Hepatocyte (in vitro differentiated cells): ENCODE measurements at places on chromosomes 3 and 15. TPM values are rescaled to one million over a fixed set of nuclear protein-coding genes. Genes with fewer than 3 reads are reported as not detected.

The MRAS gene
- total RNA-seq: 13.2 and 17.9 TPM in 2 replicates

The MME gene
- 223 and 250 TPM in 2 replicates for total RNA-seq

The RBMS3 gene
- 31.4 and 37.1 TPM in 2 replicates for total RNA-seq

The TMC3 gene
- 0.12 and 0.43 TPM in 2 replicates for total RNA-seq

The MESP1 gene
- 0.48 and 0.50 TPM in 2 replicates for total RNA-seq

The GPR171 gene
- total RNA-seq: not detected in 2 replicates

The RPS27L gene
- 97.3 and 134 TPM in 2 replicates for total RNA-seq

The RTP1 gene
- not detected in 2 replicates for total RNA-seq

The ROBO2 gene
- 13.0 and 14.3 TPM in 2 replicates for total RNA-seq

The SV2B gene
- 0.56 and 2.2 TPM in 2 replicates for total RNA-seq

The CCDC54 gene
- not detected in 2 replicates for total RNA-seq

GRCh38 chr3:129595544-129596193 is 10.8 kb downstream of the PLXND1 start:
- no peaks in the 10 kb centered on the region for H3K27me3 ChIP-seq
- no peaks in the 10 kb centered on the region for H3K36me3 ChIP-seq
- peaks cover 62% of the 10 kb centered on the region for H3K4me1 ChIP-seq
- no peak overlapping the region for H3K4me3 ChIP-seq
- H3K27ac ChIP-seq: peak overlapping the region; percentile 88

GRCh38 chr3:29887451-29887850 is 606.6 kb downstream of the RBMS3 start:
- no peak overlapping the region for H3K4me3 ChIP-seq
- H3K27ac ChIP-seq: no peak overlapping the region
- DNase-seq: no peak
- peaks cover 8% of the 10 kb centered on the region for H3K4me1 ChIP-seq
- H3K27me3 ChIP-seq: no peaks in the 10 kb centered on the region

GRCh38 chr3:55571913-55572312 is 84.8 kb upstream of the WNT5A start:
- no peaks in the 10 kb centered on the region for H3K27me3 ChIP-seq
- H3K4me1 ChIP-seq: peaks cover 19% of the 10 kb centered on the region
- H3K36me3 ChIP-seq: no peaks in the 10 kb centered on the region
- H3K4me3 ChIP-seq: no peak overlapping the region
- peak; percentile 69 for DNase-seq

DNA sequence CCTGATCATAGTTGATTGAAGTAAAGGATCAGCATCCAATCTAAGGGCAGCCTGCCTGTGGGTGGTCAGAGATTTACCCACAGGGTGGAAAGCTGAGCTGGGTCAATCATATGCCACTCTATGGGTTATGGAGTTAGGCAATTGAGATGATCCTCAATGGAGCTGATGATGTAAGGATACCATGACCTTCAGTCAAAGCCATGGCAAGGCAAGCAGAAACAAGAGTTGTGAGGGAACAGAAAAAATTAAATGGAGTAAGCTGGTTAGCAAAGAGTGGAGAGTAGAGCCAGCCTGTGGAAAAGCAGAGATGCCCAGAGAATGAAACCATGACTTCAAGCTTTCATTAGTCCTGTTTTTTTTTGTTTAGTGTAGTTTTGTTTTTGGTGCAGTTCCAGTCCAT is 5.7 kb upstream of the IQGAP1 start:
- no peaks in the 10 kb centered on the region for H3K36me3 ChIP-seq
- no peak for DNase-seq
- no peaks in the 10 kb centered on the region for H3K27me3 ChIP-seq
- no peak overlapping the region for H3K27ac ChIP-seq
- no peaks in the 10 kb centered on the region for H3K4me1 ChIP-seq

DNA sequence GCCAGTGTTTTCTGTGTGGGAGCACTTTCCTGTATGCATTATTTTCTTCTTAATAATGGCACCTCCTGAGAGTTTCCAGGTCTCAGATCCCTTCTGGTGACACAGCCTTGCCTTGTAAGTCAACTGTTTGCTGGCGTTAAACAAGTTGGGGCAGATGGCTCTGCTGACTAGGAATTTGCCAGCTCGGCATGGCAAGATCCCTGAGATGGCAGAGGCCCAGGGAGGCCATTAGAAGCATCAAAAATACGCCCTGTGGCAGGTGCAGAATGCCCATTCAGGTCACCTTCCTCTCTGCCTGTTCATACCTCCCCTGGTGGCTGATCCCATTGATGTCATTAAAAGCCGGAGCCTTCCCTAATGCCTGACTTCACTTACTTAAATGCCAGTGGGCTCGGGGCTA is 320.9 kb upstream of the CTDSPL start:
- no peak overlapping the region for H3K4me3 ChIP-seq
- DNase-seq: no peak
- no peaks in the 10 kb centered on the region for H3K27me3 ChIP-seq
- no peak overlapping the region for H3K27ac ChIP-seq
- H3K4me1 ChIP-seq: no peaks in the 10 kb centered on the region

- H3K36me3 ChIP-seq: no peaks in the 10 kb centered on the region
- DNase-seq: peak; percentile 54
- no peaks in the 10 kb centered on the region for H3K4me1 ChIP-seq
- H3K4me3 ChIP-seq: no peak overlapping the region
Observed at GRCh38 chr3:195815169-195815771, 3.5 kb upstream of the MUC4 start.

GRCh38 chr15:55401786-55402246 is 6.3 kb downstream of the CCPG1 start:
- no peaks in the 10 kb centered on the region for H3K36me3 ChIP-seq
- no peaks in the 10 kb centered on the region for H3K27me3 ChIP-seq
- DNase-seq: no peak
- H3K27ac ChIP-seq: no peak overlapping the region
- H3K4me3 ChIP-seq: no peak overlapping the region

- DNase-seq: no peak
- no peak overlapping the region for H3K4me3 ChIP-seq
- H3K4me1 ChIP-seq: no peaks in the 10 kb centered on the region
- H3K27me3 ChIP-seq: no peaks in the 10 kb centered on the region
- no peak overlapping the region for H3K27ac ChIP-seq
Observed at GRCh38 chr3:9784965-9785364, 7.3 kb downstream of the TADA3 start.

DNA sequence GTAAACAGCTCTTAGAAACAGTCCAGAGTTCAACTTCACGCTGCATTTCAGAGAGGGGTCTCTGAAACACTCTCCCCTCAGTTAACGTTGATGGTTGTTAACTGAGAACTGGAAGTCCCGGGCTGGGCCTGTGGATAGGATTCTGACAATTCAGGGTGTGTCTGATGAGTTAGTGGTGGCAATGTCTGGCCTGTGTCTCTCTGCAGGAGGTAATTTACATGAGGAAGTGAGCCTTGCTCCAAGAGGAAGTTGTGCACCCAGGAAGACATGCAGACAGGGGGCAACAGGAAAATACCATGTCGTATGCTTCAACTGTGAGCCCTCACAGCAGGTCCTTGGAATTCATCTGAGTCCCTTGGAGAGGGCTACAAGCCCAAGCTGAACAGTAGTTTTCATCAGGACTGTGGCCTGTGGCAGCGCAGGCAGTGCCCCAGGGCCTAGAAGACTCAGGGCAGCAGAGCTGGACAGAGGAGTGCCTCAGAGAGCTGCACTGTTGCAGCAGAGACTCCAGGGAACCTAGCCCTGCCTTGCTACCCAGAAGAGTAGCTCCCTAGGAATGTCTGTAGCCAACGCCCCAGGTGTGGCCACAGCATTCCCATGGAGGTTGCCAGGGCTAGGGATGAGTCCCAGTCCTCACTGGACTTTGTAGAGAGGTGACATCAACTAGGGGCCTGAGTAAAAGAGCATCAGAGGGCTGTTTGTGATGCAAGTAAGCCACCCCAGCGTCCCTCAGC is 104.6 kb upstream of the SELENOK start:
- no peak overlapping the region for H3K27ac ChIP-seq
- no peaks in the 10 kb centered on the region for H3K36me3 ChIP-seq
- H3K4me3 ChIP-seq: no peak overlapping the region
- no peak for DNase-seq
- H3K4me1 ChIP-seq: no peaks in the 10 kb centered on the region
- peaks cover 3% of the 10 kb centered on the region for H3K27me3 ChIP-seq

DNA sequence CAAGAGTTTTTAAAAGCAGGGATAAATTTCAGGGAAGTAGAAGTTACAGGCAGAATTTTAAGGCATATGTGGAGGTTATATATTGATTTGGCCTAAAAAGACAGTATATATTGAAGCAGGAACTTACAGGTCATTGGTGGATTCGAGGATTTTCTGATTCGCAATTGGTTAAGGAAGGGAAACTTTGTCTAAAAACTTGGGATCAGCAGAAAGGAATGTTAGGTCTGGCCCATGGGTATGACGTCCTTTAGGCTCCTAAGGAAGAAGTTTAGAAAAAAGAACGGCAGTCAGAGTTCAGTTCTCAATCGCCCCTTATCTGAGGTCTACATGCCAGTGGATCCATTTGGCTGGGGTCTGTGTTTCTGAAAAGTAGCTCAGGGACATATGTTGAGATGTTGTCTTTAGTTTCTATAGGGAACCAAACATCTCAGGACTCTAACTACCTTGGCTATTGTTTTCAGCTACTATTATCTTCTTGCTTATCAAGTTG is 33.2 kb upstream of the ACP3 start:
- no peak overlapping the region for H3K4me3 ChIP-seq
- no peak for DNase-seq
- no peaks in the 10 kb centered on the region for H3K27me3 ChIP-seq

DNA sequence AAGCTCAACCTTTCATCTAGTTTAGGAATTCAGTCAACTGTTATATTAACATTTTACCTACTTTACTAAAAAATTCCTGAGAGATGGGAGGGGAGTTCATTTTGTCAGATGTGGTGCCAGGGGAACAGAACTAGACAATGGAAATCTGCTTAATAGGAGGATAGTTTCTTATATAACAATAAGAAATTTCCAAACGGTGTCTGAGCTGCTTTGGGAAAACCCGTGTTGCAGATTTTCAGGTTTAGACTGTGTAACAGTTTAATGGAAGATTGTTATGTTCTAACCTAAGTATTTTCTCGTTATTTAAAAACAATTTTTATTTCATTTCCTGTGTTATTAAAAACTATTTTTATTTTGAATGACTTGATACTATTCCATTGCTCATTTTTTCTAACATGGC is 19.3 kb downstream of the IQGAP1 start:
- H3K36me3 ChIP-seq: no peaks in the 10 kb centered on the region
- H3K4me3 ChIP-seq: no peak overlapping the region
- no peaks in the 10 kb centered on the region for H3K27me3 ChIP-seq

GRCh38 chr3:149004622-149005021 is 13.3 kb downstream of the GYG1 start:
- H3K4me3 ChIP-seq: no peak overlapping the region
- H3K36me3 ChIP-seq: no peaks in the 10 kb centered on the region

- peaks cover 70% of the 10 kb centered on the region for H3K4me1 ChIP-seq
- no peaks in the 10 kb centered on the region for H3K36me3 ChIP-seq
- no peak for DNase-seq
- H3K27ac ChIP-seq: peak overlapping the region; percentile 61
- H3K4me3 ChIP-seq: no peak overlapping the region
Observed at GRCh38 chr15:85026304-85027032, 44.8 kb downstream of the PDE8A start.

DNA sequence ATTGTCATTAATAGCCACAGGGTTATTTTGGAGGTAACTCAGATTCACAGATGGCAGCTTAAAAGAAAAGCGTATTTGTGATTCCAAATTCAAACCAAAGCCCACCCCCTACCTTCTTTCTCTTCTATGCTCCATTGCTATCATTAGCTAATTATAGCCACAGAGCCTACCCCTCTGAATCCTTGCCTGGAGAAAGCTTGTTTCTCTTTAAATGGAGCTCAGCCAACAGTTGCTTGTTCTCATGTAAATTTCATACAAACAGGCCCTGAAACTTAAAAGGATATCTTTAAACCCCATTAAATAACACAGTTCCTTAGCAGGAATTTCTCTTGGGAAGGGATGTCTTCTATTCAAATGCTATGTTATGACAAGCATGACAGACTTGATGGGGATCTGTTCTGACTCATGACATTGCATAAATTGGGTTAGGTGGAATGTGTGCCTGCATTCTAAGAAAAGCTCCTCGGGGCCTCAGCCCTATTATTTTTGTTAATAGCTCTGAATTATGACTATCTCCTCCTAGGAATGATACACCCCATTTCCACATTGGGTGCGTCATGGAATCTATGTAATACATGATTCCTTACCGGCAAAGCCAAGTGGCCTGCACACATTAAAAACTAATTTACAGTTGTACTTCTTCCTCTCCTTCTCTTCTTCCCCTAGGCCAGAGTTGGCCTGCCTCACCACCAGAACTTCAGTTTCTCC is 265.8 kb downstream of the TAFA4 start:
- peak; percentile 28 for DNase-seq
- peaks cover 4% of the 10 kb centered on the region for H3K4me1 ChIP-seq
- peak overlapping the region; percentile 73 for H3K27ac ChIP-seq
- no peaks in the 10 kb centered on the region for H3K36me3 ChIP-seq
- no peaks in the 10 kb centered on the region for H3K27me3 ChIP-seq

GRCh38 chr3:123725652-123726400 is 141.0 kb upstream of the HACD2 start:
- H3K36me3 ChIP-seq: no peaks in the 10 kb centered on the region
- H3K27me3 ChIP-seq: no peaks in the 10 kb centered on the region
- DNase-seq: no peak
- H3K27ac ChIP-seq: no peak overlapping the region
- no peaks in the 10 kb centered on the region for H3K4me1 ChIP-seq

- no peaks in the 10 kb centered on the region for H3K27me3 ChIP-seq
- peak; percentile 67 for DNase-seq
- no peak overlapping the region for H3K4me3 ChIP-seq
- H3K27ac ChIP-seq: peak overlapping the region; percentile 94
- H3K4me1 ChIP-seq: peaks cover 40% of the 10 kb centered on the region
Observed at GRCh38 chr3:194277104-194277785, 73.9 kb downstream of the CPN2 start.

DNA sequence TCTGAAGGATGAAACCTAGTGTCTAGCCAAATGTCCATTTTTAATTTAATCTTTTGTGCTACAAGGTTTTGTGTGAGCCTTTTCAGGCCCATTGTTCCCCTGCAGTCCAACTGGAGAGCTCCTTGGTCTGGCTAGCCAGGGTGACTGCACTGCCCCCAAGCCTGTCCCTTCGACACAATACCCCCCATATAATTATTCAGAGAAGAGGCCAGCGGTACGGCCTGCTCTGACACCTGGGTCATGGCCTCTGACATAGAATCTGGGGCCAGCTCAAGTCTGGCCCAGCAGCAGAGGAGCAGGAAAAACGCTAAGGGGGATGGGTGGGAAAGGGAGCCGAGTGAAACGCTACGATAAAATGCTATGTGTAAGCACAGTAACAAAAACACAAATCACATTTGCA is 64.2 kb upstream of the PYGO1 start:
- DNase-seq: no peak
- H3K27ac ChIP-seq: no peak overlapping the region
- H3K4me3 ChIP-seq: no peak overlapping the region
- H3K27me3 ChIP-seq: no peaks in the 10 kb centered on the region
- no peaks in the 10 kb centered on the region for H3K36me3 ChIP-seq

DNA sequence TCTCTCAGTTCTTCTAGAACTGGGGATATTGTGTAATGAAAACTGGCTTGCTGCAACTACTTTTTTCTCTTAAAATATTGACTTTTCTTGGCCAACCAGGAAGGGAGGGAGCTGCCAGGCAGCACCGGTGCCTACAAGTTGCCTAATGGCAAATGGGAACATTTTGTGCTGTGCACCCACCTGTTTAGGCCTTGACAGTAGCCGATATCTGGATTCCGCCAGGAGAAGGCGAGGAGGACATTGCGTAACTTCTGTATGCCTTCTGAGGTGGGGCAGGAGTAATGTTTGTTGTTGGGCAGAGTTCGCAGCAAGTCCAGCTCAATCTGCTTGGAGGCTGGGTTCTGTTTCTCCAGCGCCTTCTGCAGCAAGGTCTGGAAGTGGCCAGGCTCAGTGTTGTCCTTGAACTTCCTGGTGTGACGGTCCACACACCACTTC is 64.9 kb downstream of the TBC1D2B start:
- H3K27me3 ChIP-seq: no peaks in the 10 kb centered on the region
- DNase-seq: peak; percentile 80
- H3K4me1 ChIP-seq: peaks cover 17% of the 10 kb centered on the region
- peak overlapping the region; percentile 78 for H3K27ac ChIP-seq
